ENCODE measurements at places on chromosomes 7 and 10. TPM values are rescaled to one million over a fixed set of nuclear protein-coding genes. Genes with fewer than 3 reads are reported as not detected.

- H3K4me1 ChIP-seq = peaks cover 56% of the 10 kb centered on the region
- peak overlapping the region; percentile 58 for H3K4me3 ChIP-seq
- H3K27ac ChIP-seq = peak overlapping the region; percentile 97
Observed at GRCh38 chr7:107179326-107180164, 10.7 kb downstream of the HBP1 start.

SVOPL gene
- total RNA-seq = 0.70 TPM

DNA sequence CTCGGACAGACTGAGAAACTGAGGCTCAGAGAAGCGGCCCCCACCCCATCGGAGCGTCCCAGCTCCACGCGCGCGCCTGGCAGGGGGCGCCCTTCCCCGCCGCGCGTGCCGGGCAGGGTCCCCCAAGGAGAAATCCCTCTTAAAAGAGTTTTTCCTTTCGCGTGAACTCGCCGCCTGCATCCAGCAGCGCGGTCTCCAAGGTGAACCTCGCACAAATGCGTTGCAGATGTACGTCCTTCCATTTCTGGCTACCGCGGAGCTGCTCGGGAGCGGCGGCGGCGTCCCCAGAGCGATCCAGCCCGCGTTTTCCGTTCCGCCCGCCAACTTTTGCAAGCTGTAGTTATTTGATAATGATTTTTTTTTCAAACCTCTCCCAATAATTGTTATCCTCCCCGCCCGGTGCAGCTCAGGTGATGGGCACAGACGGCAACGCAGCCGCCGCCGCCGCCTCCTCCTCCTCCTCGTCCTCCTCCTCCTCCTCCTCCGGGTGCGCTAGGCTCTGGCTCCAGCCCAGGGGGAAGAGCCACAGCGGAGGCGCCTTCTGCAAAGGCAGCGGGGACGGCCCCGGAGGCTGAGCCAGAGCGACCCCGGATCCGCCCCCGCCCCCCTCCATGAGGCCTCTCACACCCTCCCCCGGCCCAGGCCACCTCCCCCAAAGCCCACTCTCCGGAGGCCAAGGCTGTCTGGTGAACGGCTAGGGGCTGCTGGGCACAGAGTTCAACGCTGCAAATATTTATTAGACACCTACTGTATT is 74.0 kb upstream of the CUX1 start:
- H3K4me1 ChIP-seq = peaks cover 31% of the 10 kb centered on the region
- no peak overlapping the region for H3K27ac ChIP-seq
- H3K27me3 ChIP-seq = no peaks in the 10 kb centered on the region
- no peaks in the 10 kb centered on the region for H3K36me3 ChIP-seq
- peak overlapping the region; percentile 79 for H3K4me3 ChIP-seq

DNA sequence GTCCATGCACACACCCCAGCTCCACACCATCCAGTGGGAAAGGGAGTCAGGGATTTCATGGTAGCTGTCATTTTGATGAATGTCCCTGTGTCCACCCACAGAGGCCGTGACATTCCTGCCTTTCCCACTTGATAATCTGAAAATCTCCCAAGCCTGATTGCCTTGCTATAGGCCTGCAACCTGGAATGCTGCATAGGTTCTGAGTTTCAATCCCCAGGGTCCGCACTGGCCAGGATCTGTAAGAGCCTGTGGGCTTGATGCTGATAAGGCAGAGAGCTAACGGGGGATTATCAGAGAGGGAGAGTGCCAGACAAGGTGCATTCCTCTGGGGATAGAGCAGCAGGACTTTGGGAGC is 57.5 kb downstream of the RBM20 start:
- no peak overlapping the region for H3K4me3 ChIP-seq
- no peaks in the 10 kb centered on the region for H3K36me3 ChIP-seq
- no peak for DNase-seq
- no peaks in the 10 kb centered on the region for H3K27me3 ChIP-seq

- DNase-seq = no peak
- H3K27ac ChIP-seq = no peak overlapping the region
- no peaks in the 10 kb centered on the region for H3K27me3 ChIP-seq
- no peaks in the 10 kb centered on the region for H3K36me3 ChIP-seq
- H3K4me3 ChIP-seq = no peak overlapping the region
Observed at GRCh38 chr10:131213741-131214505, 97.6 kb downstream of the TCERG1L start.

FFAR4 gene
- not detected for total RNA-seq

DNA sequence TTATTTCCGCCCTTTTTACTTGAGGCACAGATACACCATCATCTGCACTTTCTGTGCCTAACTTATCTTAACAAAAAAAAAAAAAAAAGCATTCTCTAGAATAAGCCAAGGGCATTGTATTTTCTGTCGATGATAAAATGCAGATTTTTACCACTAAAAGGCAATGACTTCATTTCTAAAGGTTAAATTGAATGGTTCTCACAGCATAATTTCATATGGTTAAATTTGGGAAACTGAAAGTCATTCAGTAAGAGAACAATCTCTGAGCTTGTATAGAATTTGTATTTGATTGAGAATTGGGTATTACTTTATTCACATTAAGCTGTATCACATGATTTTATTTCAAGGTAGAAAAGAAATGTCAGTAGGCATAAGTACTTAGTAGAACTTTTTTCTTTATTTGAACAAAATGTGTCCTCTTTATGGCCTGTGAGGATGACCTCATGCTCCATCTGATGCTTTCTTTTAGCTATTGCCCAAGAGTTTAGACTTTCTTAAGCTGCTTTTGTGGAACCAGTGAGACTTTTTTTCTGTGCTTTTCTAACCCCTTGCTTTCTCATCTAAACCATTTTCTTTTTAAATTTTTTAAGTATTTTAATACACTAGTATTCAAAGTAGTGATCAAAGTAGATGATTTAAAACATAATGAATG is 110.3 kb downstream of the LRRC4 start:
- H3K36me3 ChIP-seq = peaks cover 13% of the 10 kb centered on the region
- no peak overlapping the region for H3K4me3 ChIP-seq

DNA sequence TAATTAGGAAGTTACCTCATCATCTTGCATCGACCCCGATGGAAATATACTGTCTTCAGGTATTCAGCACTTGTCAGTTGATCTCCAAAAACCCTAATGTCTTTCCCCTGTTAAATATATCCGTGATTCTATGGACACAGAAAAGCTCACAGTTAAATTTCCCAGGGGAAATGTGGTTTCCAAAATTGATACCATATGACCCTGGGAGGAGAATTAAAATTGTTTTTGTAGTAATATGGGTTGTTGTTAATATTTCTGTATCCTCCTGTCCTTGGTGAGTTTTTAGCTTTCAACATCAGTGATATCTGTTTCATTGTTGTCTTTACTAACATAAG is 132.1 kb downstream of the CELF2 start:
- H3K27me3 ChIP-seq = no peaks in the 10 kb centered on the region
- DNase-seq = no peak
- H3K36me3 ChIP-seq = no peaks in the 10 kb centered on the region
- H3K4me1 ChIP-seq = peaks cover 97% of the 10 kb centered on the region
- H3K27ac ChIP-seq = peak overlapping the region; percentile 92

- H3K36me3 ChIP-seq = no peaks in the 10 kb centered on the region
- no peaks in the 10 kb centered on the region for H3K4me1 ChIP-seq
- H3K27ac ChIP-seq = no peak overlapping the region
- peaks cover 20% of the 10 kb centered on the region for H3K27me3 ChIP-seq
- H3K4me3 ChIP-seq = no peak overlapping the region
- no peak for DNase-seq
Observed at GRCh38 chr10:88687853-88688467, 18.1 kb upstream of the LIPK start.

Data from activated naive CD8-positive, alpha-beta T cell treated with anti-CD3 and anti-CD28 coated beads for 36 hours (primary cell).